ENCODE measurements at places on chromosomes 2 and 18. TPM values are rescaled to one million over a fixed set of nuclear protein-coding genes. Genes with fewer than 3 reads are reported as not detected.
A peak's percentile ranks its signal among the peaks of the same experiment; 100 is the strongest.

DNA sequence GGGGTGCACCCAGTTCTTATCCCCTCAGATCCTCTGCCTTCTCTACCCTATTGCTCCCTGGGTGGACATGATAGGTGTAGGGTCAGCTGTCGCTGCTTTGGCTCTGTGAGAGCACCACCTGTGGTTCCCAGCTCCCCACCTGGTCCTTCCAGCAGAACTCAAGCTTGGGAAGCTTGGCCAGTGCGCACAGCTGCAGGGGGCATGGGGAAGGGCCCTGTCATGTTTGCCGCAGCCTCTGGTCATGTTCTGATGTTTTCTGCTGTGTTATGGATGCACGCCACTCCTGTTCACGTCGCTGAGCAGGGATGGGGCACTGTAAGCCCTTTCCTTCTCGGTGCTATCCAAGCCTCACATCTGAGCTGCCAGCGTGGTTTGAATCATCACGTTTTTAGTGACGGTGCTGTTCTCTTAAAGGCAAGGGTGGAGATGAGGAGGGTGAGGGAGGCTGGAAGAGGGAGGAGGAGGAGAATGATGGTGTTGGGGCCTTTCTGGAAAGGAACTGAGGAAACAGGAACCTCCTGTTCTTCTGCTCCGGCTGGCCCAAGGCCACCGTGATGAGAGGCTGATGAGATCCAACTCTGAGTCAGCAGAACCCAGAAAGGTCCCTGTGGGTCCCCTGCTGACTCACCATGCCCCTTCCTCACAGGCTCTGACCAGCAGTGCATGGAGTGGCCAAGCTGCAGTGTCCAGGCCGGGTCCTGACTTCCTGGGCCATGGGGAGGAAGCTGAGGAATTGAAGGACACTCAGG, 78.0 kb downstream of the LIPG start:
- H3K4me3 ChIP-seq: no peak overlapping the region
- H3K4me1 ChIP-seq: peaks cover 8% of the 10 kb centered on the region
- no peaks in the 10 kb centered on the region for H3K27me3 ChIP-seq

RBFA gene
- total RNA-seq: 26.1 TPM

HOXD9 gene
- total RNA-seq: 0.75 TPM

- H3K4me1 ChIP-seq: no peaks in the 10 kb centered on the region
- no peak overlapping the region for H3K27ac ChIP-seq
- H3K36me3 ChIP-seq: no peaks in the 10 kb centered on the region
- H3K27me3 ChIP-seq: no peaks in the 10 kb centered on the region
- H3K4me3 ChIP-seq: no peak overlapping the region
Measured at GRCh38 chr2:68556381-68556780, 87.0 kb upstream of the PROKR1 start.

DNA sequence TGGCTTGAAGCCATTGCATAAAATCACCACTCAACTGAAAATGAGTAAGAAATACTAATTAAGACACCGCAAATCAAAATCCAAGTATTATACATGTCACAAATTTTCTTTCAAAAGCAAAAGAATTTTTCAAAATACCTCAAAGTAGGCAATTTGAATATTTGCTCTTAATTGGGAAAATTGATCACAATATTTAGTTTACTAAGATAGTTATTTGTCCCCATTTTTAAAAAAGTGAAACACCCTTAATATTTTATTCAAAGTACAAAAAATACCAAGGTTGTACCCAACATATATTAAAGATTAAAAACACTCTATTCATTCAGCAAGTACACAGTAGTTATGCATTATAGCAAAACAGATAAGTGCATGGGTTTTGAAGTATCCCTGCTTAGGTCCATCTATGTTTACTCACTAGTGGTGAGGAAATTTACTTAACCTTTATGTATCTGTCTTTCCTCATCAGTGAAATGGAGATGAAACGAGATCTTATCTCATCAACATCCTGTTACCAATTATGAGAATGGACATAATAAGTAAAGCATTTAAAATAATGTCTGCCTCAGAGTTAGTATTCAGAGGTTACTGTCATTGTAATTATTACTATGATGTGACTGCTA, 35.1 kb downstream of the VPS54 start:
- peaks cover 7% of the 10 kb centered on the region for H3K36me3 ChIP-seq
- no peak for DNase-seq
- no peaks in the 10 kb centered on the region for H3K27me3 ChIP-seq
- H3K4me3 ChIP-seq: no peak overlapping the region
- H3K4me1 ChIP-seq: no peaks in the 10 kb centered on the region

DNA sequence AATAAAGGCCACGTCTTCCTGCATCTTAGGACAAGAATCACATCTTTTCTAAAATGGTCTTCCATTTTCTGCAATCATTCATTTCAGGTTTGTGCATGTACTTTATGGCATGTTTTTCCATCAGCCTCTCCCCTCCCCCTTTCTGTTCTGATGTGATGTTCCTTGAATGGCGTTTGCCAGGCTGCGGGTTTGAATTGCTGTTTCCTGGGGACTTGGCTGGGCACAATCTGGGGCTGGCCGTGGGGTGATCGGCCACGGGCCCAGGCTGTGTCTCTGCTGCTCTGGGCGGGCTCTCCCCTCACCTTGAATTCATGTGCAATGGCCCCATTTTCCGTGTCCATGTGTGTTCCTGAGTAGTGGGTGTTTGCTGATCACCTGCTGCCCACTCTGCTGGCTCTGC, 15.2 kb downstream of the DGKD start:
- H3K27me3 ChIP-seq: no peaks in the 10 kb centered on the region
- no peak for DNase-seq
- H3K4me1 ChIP-seq: peaks cover 7% of the 10 kb centered on the region
- no peak overlapping the region for H3K27ac ChIP-seq

GRCh38 chr2:197378494-197379307, 56.1 kb downstream of the SF3B1 start:
- H3K4me3 ChIP-seq: no peak overlapping the region
- no peaks in the 10 kb centered on the region for H3K27me3 ChIP-seq
- H3K4me1 ChIP-seq: peaks cover 11% of the 10 kb centered on the region

DNA sequence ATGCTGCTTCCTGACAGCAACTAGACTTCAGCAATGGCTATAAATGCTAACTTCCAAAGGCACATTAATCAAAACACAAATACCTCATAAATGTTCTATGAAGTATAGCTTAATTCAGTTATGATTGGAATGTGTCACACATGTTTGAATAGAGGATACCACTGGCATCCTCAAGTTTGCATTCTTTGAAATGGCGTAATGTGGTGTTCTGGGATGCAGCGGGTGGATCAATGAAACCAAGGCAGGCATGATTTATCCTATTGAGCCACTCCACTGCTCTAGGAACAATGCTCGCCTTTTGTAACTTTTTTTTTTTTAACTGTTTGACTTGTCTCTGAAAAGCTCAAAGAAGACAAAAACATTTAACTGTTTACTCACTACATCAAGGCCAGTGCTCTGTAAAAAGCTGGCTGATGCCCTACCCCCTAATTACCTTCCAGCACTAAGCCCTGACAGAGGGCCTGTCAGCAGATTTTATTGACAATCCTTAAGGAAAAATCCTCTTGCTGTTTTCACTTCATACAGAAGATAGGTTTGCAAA, 278.8 kb upstream of the SESTD1 start:
- no peaks in the 10 kb centered on the region for H3K4me1 ChIP-seq
- DNase-seq: peak; percentile 11
- H3K4me3 ChIP-seq: no peak overlapping the region
- H3K36me3 ChIP-seq: no peaks in the 10 kb centered on the region

DNA sequence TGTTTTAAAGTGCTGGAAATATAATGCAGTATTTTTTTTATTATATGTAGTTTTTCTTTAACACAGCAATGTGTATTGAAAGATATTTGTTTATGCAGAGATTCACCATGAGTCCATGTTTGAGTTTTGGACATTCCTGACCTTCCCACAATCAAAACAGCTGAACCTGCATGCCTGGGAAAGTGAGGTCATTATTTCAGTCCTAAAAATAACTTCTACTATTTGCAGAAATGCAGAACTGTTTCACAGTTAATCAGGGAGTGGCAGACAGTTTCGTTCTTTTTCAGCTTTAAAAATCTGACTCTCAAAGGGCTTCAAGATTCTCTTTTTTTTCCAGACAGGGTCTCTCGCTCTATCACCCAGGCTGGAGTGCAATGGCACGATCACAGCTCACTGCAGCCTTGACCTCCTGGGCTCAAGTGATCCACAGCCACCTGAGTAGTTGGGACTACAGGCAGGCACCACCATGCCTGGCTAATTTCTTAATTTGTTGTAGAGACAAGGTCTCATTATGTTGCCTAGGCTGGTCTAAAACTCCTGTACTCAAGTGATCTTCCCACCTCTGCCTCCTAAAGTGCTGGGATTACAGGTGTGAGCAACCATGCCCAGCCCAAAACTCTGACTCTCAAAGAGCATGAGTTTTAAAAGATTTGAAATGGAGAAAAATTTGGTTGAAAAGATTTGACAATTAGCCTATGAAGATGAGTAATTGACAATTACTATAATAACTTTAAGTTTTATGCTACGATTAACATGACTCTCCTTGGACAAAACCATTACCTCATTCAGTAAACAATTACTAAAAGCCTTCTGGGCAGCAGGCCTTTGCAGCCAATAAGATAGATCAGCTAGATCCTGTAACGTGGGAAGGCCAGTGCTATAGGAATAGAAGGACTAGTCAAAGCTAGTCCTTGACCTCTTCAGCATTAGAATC, 5.0 kb upstream of the MYL12B start:
- H3K4me1 ChIP-seq: peaks cover 9% of the 10 kb centered on the region
- no peak overlapping the region for H3K4me3 ChIP-seq
- peak overlapping the region; percentile 74 for H3K27ac ChIP-seq
- peak; percentile 43 for DNase-seq
- H3K36me3 ChIP-seq: peaks cover 48% of the 10 kb centered on the region
- H3K27me3 ChIP-seq: no peaks in the 10 kb centered on the region

CNRIP1 gene
- total RNA-seq: 21.1 TPM

DTNA gene
- total RNA-seq: 74.7 TPM

GRCh38 chr18:3478262-3478978, 28.4 kb downstream of the TGIF1 start:
- peaks cover 9% of the 10 kb centered on the region for H3K4me1 ChIP-seq
- DNase-seq: peak; percentile 30
- H3K27ac ChIP-seq: no peak overlapping the region
- no peaks in the 10 kb centered on the region for H3K36me3 ChIP-seq
- no peaks in the 10 kb centered on the region for H3K27me3 ChIP-seq

KIAA2012 gene
- 0.31 TPM for total RNA-seq

TMEM182 gene
- 111 TPM for total RNA-seq

DNA sequence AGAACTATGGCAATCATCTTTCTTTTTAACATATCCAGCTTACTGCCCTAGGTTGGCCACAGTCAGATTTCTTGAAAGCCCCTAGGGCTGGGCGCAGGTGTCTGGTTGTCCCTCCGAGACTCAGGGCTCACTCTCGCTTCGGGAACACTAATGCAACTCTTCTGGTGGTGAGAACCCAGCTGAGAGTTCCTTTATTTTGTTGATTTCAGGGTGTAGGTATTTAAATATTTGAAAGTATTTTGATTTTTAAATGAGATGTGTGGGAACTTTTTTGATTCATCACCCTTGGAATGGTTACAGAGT, 40.7 kb downstream of the INPP4A start:
- DNase-seq: no peak
- no peak overlapping the region for H3K27ac ChIP-seq
- no peak overlapping the region for H3K4me3 ChIP-seq
- peaks cover 4% of the 10 kb centered on the region for H3K4me1 ChIP-seq
- H3K36me3 ChIP-seq: no peaks in the 10 kb centered on the region
- H3K27me3 ChIP-seq: no peaks in the 10 kb centered on the region

DNA sequence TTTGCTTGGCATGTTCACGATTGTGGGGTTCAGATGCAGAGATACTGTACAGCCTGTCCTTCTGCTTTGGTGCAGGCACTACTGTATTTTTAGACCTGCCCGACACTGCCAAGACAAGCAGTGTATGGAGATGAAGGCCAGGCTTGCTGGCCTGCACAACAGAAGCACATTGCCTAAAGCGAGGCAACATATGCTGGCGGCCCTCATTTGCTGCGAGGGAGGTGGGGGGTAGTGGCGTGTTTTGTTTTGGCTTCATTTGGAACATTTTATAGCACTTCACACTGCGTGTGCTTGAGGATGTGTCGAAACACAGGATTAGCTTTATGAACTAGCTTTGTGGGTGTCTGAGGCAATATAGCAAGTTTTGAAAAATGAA, 27.0 kb downstream of the TMEM182 start:
- H3K4me3 ChIP-seq: no peak overlapping the region
- no peak for DNase-seq
- H3K27ac ChIP-seq: no peak overlapping the region
- no peaks in the 10 kb centered on the region for H3K27me3 ChIP-seq
- peaks cover 29% of the 10 kb centered on the region for H3K4me1 ChIP-seq

DNA sequence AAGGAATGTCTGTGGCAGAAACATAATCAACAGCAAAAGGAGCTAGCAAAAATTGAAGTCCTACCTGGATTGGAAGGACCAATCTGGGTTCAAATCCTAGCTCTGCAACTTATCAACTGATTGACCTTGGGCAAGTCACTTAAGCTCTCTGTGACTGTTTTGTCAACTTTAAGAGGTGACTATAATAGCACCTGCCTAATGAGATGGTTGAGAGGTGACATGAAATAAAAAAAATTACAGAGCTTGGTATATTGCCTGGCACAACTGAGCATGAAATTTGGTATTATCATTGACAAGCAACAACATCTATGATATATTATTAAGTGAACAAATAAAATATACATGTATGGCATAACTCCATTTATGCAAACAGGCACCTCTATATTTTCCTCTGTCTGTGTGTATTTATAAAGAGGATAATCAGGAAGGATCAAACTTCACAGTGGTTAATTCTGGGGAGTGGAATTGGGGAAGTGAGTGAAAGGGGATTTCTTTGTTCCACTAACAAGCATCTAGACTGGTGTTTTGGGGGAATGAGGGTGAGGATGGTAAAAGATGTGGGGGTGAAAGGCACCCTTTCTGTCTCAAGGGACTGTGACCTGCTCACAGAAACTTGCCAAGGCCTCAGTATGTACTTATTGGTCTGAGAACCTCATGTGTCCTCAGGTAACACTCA, 132.8 kb upstream of the SERTAD2 start:
- DNase-seq: no peak
- H3K27me3 ChIP-seq: no peaks in the 10 kb centered on the region
- no peaks in the 10 kb centered on the region for H3K4me1 ChIP-seq
- H3K4me3 ChIP-seq: no peak overlapping the region
- no peaks in the 10 kb centered on the region for H3K36me3 ChIP-seq
- H3K27ac ChIP-seq: no peak overlapping the region

DNA sequence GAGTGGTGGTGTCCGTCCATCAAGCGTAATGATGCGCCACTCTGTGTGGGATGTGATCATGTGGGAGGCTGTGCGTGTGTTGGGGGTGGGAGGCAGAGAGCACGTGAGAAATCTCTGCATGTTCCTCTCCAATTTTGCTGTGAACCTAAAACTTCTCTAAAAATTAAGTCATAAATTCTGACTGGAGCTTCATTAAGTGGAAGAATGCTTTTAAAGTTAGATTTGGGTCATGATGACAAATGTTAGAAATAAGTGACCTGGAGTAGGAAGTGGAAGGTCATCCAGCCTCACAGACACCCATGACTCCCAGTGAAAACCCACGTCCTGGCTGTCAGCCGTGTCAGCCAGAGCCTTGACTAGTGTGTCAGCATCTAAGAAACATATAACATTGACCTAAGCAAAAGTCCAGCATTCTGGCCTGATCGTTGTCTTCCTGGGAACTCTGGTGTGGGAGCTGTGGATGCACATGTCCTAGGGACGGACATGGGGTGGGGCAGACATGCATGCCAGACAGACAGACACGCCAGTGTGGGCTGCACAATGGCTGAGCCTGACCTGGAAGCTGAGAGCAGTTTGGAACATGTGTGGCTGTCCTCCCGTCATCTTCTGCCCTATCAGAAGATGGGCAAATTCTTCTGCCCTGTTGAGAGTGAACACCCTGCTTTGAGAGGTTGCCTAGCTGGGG, 245.6 kb downstream of the FAM210A start:
- peaks cover 5% of the 10 kb centered on the region for H3K4me1 ChIP-seq
- H3K4me3 ChIP-seq: no peak overlapping the region
- H3K36me3 ChIP-seq: no peaks in the 10 kb centered on the region
- no peak for DNase-seq
- no peaks in the 10 kb centered on the region for H3K27me3 ChIP-seq
- H3K27ac ChIP-seq: no peak overlapping the region

Data from muscle of leg (tissue), 16 donors.